ENCODE measurements at places on chromosomes 2 and 18.

- DNase-seq: no peak
These were observed 65.7 kb downstream of the KLHL14 start for GRCh38 chr18:32707147-32707546.

DNA sequence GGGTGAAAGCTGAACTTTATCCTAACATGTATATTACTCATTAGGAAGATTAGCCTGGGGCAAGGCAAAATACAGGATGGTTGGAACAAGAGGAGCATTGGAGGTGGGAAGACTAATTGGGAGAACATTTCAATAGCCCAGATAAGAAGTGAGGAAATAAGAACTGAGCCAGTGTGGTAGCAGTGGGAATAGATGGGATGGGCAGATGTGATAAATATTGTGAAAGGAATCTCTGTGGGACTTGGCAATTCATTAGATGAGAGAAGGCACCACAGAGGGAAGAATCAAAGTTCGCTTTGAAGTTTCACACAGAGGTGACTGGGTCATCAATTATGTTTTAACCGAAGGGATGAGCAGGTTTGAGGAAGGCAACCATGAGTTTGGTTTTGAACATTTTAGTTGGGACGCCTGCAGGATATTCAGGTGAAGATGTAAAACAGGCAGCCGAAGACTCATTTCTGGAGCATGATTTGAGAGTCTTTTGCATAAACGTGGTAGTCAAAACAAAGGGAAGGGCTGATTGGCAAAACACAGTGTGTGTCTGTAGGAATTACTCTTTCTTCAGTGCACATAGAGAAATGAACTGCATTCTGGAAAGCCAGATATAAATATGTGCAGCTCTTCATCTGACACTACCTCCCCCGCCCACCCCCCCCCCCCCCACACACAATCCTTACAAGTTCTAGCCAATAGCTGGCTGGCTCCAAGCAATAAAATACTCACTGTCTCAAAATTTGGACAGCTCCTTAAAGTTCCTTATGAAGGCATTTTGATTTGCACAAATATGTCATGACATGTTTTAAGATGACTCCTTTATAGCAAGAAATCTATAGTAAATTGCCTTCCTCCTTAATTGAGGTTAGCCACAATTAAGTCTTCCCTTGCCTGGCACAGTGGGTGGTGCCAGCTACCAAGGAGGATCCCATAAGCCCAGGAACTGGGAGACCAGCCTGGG is 1.9 kb upstream of the SLC1A4 start:
- DNase-seq: no peak

DNA sequence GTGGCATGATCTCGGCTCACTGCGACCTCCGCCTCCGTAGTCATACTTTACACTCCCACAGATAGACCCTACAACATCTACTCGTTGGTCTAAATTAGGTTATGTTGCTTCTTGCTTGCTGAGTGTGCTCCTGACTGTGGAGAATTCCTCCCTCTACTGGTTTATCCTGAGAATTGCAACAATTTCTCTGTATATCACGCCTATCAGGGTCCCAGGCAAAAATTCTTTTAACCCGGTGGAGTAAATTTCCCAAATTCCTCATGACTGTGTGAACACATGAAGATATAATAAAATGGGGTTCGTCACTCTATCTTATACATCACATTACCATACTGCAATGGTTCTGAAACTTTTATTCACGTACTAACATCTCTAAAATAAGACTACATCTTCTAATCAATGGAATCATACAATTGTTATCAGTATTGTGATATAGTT is 156.7 kb downstream of the EVA1A start:
- peak; percentile 73 for DNase-seq

- DNase-seq: no peak
These were observed 1.5 kb upstream of the PEX13 start for GRCh38 chr2:61015976-61016375.

- DNase-seq: no peak
These were observed 8.3 kb upstream of the ALPK2 start for GRCh38 chr18:58637197-58637596.

GRCh38 chr2:198309673-198310280 is 505.4 kb downstream of the PLCL1 start:
- DNase-seq: peak; percentile 73

DNA sequence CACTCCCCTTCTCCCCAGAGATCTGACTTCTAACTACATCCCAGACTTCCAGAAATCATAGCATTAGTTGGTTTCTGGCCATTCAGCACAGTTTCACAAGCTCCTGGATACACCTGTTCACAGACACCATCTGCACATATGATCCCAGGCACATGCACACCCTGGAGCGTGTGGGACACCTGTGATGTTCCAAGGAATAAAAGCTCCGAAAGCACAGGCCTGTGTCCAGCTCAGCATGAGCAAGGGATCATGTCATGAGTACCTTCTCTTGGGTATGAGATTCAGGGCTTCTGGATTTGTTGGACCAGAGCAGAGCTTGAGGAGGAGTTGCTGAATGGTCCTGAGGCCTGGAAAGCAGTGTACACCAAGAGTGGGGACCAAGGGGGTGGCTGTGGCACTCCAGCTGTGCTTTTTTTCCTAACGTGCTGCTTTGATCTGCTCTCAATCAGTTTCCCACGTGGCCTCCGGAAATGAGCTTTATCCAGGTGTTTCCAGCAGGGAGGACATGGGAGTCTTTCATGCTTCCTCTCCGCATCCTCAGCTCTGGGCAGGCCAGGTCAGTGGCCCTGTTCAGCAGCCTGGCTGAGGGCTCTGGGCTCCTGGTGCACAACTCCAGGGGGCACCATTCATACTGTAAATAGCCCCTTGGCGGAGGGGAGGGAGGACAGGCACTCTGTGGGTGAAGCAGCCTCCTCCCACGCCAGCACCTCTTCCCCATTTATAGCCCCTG is 1.8 kb downstream of the DYSF start:
- no peak for DNase-seq

- DNase-seq: peak; percentile 74
These were observed 63.3 kb upstream of the GALNT5 start for GRCh38 chr2:157194097-157194688.

DNA sequence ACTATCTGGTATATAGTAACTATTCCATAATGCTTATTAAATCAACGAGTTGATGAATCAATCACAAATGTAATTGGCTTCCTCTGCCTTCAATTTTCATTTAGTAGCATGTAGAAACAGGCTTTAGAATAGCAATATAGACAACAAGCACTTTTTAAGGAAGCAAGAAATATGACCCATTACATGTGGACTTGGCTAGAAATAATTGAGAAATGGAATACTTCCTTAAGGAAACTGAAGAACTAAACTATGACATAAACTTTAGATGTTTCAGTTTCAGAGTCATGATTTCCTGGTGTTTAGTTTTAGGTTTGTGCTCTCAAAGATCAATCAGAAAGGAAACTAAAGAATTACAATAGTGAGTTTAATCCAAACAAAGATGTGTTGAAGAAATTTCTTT is 443.8 kb downstream of the MBD2 start:
- DNase-seq: no peak

GRCh38 chr2:161886248-161886647 is 187.8 kb downstream of the DPP4 start:
- DNase-seq: no peak

- DNase-seq: peak; percentile 83
These were observed 149.6 kb downstream of the MBP start for GRCh38 chr18:76982841-76983583.

DNA sequence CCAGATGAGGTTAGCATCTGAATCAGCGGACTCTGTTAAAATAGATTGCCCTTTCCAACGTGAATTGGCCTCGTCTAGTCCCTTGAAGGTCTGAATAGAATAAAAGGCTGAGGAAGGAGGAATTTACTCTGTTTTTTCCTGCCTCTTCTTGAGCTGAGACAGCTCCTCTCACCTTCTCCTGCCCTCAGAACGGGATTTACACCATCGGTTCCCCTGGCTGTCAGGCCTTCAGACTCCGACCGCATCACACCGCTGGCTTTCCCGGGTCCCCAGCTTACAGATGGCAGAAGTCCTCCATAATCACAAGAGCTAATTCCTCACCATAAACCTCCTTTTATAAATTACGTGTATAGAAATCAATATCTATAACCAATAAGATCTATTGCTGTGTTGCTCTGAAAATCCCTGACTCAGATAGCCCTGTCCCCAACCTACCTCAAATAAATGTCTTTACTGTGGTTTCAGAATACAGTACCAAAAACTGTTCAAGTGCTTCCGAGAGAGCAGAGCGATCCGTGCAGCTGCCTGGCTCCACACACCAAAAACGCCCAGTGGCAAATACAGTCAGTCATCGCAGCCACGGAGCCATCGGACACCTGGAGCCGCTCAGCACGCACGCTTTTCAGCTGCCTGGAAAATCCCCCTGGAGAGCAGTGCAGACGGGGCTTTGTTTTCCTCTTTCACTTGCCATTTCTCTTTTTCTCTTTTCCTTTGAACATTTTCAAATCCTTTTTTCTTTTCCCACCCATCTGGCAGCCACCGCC is 196.9 kb downstream of the NRP2 start:
- DNase-seq: peak; percentile 10

DNA sequence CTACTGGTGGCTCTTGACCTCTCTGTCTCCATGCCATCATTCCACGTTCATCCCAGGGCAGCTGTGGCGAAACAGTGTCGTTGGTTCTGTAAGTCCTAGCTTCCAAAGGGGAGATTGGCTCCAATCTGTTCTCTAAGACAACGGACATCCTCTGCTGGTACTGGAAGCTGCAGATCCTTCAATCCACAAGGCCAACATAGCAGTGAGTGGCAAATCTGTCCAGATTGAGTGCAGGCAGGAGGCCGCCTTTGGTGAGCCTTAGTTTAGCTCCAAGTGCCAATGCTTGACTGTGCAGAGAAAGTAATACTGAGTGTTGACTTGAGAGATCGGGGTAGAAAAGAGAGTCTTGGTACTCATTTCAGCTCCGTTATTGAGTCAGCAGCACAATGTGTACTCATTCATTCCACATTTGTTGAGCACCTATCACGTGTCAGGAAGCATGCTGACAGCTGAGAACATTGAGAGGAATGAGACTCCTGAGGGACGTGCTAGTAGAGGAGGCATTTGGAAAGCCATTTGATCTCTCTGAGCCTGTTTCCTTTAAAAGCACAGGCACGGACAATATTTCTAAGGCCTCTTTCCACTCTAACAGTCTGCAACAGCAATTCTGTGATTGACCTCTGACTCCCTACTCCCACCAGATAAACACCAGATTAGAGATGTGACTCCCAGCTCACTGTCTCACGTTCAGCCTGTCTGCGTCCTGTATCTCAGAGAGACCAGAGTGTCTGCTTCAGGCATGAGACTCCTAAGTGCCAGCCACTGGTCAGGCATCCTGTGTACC is 306.0 kb downstream of the CLIP4 start:
- no peak for DNase-seq

DNA sequence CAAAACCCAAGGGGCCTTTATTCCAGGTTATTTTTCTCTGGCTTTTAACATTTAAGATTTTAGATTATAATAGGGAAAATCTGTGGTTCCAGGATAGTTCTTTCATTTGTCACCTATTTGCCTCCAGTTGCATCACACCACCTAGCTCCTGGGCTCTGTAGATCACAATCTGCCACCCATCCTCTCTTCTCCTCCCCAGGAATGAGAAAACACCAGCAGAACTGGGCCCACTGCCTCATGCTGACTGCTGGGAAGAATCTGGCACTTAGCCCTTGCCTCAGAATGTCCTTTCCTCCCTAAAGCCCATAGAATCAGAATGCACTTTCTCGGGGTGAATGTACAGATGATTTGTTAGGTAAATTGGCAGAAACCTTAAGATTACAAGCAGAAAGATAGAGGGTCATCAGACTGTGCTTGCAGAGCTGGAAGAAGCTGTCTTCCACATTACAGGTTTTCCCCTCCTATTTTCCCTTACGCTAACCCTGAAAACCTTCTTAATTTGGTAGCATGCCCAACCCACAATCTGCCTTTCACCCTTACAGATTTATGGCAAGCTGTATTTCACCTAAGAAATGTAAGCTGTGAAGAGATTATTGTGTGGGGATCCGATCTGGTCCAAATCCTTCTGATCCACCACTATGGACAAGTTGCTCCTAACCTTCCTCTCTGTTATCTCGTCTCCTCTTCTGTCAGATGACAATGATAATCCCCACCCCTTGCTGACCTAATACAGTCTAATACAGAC is 72.6 kb downstream of the LRRC30 start:
- DNase-seq: peak; percentile 75

- DNase-seq: no peak
These were observed 95.1 kb downstream of the STRN start for GRCh38 chr2:36871068-36871707.

DNA sequence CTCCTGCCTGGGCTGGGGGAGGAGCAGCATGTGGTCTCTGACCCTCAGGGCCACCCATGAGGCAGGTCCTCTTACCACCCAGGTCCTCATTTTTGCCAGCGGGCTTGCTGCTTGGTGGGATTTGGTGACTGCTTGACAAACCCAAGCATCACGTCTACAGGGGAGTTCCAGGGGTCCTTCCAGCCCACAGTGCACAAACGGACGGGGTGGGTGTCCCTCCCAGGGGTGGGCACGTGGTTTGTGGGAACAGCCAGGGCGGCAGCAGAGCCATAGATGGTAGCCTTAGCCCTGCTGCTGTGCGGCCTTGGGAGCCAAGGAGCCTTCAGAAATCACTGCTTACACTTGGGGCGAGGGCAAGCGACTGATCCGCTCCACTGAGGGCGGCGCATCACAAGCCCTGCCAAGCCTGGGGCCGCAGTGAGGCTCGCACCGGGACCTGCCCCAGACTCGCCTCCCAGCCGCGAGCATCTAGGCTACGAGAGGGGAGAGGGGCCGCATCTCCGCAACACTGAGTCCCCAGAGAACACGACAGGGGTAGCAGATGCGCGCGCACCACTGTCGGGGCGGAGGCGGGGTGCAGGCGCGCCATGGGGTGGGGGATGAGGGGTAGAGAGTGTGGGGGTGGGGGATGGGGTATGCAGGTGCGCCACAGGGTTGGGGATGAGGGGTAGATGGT is 36.9 kb downstream of the SNED1 start:
- peak; percentile 19 for DNase-seq

- DNase-seq: peak; percentile 87
These were observed 89.4 kb upstream of the MAP2 start for GRCh38 chr2:209334188-209335017.

DNA sequence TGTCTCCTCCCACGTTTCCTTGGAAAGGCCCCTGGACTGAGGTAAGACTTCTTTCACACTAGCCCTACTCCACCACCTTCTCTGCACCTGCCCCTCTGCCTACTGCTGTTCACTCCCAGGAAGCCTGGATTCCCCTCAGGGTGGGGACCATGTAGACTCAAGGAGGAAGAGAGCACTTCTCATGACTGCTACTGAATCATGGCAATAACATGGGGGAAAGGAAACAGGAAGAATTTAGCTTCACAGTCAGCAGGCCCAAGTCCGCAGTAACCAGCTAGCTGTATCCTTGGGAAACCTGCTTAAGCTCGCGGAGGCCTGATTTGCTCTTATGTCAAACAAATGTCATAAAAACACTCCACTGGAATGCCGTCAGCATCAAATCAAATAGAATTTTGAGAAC is 126.2 kb upstream of the CAPN13 start:
- DNase-seq: no peak

DNA sequence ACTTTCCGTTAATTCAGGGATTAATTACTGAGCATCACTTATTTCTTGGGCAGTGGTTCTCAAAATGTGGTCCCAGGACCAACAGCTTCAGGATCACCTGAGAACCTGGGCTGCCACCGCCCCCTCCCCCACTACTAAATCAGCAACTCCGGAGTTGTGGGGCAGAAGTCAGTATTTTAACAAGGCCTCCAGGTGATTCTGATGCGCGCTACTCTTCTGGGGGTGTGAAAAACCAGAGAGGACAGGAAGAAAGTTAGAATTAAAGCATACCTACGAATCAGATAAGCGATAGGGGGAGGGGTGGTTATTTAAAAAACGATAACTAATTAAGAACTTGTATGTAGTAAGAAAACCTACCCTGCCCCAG is 319 bp downstream of the ZSCAN30 start:
- DNase-seq: no peak

Data from NCI-H82 (cell line).